Inflammatory macrophage (primary cell): ENCODE measurements at places on chromosomes 12 and 14.
A peak's percentile ranks its signal among the peaks of the same experiment; 100 is the strongest.

- DNase-seq = no peak
Measured at GRCh38 chr12:123973552-123974341, 732 bp downstream of the ZNF664 start.

GRCh38 chr12:127381043-127381668 lies 885.8 kb upstream of the TMEM132C start:
- DNase-seq = peak; percentile 3

DNA sequence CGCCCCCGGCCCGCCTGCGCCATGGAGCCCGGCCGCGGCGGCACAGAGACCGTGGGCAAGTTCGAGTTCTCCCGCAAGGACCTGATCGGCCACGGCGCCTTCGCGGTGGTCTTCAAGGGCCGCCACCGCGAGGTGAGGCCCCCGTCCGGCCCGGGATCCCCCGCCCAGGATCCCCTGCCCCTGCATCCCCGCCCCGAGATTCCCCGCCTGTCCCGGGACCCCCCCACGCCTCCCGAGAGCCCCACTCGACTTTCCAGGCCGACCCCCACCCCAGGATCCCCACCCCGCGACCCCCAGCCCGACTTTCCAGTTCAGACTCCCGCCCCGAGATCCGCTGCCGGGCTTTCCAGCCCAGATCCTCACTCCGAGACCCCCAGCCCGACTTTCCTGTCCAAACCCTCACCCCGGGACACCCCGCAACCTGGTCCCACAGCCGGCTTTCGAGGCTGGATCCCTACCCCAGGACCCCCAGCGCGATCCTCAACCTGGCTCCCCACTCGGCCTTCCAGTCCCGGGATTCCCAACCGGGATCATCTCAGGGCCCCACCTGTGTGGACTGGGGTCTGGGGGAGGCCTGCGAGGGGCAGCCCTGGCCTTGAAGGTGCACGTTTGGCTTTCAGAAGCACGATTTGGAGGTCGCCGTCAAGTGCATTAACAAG lies 688 bp downstream of the ULK1 start:
- no peak for DNase-seq

DNA sequence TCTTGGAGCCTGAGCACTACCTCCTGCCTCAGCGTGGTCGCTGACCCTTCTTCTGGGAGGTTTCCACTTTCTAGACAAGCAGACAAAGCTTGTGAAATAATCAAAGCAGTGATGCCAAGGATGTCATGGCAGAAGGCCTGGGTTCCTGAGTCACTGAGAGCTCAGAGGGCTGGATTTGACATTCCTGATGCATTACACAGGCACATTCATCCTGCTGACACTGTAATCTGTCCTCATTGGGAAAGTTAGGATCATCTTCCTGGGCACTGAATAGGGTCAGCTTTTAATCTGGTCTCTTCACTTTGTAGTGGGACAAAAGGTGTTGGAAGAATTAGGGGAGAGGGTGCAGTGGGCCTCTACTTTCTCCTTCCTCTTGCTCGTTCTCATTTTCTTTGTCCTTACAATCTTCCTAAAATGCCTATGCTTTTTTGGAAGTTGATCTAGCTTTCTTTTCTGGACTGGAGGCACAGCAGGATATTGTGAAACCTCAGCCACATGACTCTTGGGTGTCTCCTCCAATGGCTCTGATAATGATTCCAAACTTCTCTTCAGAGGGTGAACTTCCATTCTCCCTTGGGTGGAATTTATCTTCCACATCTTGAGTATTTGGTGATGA lies 29.6 kb downstream of the EEA1 start:
- peak; percentile 34 for DNase-seq

GRCh38 chr12:22374508-22374907 lies 40.0 kb upstream of the ST8SIA1 start:
- DNase-seq = peak; percentile 81
